ENCODE measurements at places on chromosomes 11 and 22. TPM values are rescaled to one million over a fixed set of nuclear protein-coding genes. Genes with fewer than 3 reads are reported as not detected.

Gene OR10A2
- total RNA-seq: not detected

Gene PDE2A
- 27.3 TPM for total RNA-seq

Gene PLAAT5
- 3.6 TPM for total RNA-seq

DNA sequence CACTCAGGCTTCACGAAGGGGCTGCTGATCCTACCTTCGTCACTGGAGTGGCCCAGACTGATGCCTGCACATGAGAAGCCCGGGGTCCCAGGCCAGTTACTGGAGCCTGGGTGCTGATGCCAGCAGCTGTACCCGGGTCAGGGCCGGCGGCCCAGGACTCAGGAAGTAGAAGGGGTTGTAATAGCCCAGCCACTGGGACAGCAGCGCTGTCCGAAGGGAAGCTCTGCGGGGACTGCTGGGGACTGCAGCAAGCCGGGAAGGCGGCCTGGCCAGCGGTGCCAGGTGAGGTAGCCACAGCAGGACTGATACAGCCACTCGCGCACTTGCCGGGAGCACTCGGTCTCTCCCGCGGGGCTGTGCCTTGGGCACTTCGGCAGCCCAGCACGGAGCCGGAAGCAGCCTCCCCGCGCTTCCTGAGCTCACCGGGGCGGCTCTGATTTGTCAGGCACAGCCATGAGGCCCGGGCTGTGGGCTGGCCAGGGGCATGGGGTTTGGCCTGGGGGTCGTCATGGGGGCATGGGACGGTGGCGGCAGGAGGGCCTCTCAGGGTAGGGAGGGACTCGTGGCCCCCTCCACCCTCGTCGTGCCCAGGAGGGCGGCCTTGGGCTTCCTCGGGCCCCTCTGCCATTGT is 13.9 kb upstream of the OR8K1 start:
- DNase-seq: no peak

GRCh38 chr11:30326114-30326778 is 3.3 kb downstream of the ARL14EP start:
- no peak for DNase-seq

- DNase-seq: no peak
These were observed 194.2 kb upstream of the DDI1 start for GRCh38 chr11:103842191-103842590.

DNA sequence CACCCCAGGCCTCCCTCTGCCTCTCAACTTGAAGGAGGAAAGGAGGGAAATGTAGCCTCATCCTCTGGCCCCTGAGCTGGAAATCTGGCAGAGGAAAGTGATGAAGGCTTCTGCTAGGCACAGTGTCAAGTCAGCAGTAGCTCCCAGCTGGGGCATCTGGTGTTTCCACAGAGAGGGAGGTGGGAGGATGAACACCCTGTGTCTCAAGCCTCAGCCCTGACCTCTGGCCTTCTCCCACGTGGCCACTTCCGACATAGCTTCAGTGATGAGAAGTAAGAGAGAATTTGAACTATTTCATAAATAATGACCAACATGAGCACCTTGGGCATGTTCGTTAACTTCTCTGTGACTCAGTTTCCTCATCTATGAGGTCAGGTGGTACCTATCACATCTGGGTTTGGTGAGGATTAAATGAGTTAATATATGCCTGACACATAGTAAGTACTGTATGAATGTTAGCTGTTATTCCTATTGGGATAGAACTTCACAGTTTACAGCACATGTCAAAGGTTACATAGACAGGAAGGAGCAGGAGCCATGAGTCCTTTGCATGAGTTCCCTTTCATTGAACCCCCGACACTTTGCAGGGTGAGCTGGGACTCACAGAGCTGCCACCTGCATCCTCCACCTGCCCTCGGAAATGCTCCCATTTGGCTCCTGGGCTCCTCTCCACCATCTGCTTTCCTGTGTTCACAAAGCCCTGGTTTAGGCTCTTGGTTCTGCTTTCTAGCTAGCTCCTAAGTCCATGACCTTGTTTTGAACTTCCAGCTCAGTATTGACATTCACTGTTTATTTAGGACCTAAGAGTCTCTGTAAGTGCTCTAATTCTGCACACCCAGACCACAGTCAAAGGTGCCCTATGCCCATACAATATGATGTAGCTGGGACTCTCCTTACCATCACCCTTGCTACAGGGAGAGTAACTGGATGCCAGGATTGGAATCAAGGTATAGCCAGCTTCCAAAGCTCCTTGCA is 61.7 kb downstream of the CSNK2A3 start:
- no peak for DNase-seq

Gene BEST1
- total RNA-seq: 9.6 TPM

DNA sequence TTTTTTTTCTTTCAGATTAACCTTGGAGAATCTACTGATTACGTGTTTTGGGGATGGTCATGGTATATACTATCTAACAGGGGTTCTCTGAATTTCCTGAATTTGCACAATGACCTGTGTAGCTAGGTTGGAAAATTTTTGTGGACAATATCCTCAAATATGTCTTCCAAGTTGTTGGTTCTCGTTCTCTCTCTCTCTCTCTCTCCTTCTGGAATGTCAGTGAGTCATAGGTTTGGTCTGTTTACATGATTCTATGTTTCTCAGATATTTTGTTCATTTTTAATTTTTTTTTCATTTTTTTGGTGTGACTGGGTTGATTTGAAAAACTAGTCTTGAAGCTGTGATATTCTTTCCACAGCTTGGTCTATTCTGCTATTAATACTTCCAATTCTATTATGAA is 604.0 kb upstream of the ANO3 start:
- DNase-seq: no peak

GRCh38 chr22:35454416-35455054 is 54.6 kb downstream of the MCM5 start:
- no peak for DNase-seq

DNA sequence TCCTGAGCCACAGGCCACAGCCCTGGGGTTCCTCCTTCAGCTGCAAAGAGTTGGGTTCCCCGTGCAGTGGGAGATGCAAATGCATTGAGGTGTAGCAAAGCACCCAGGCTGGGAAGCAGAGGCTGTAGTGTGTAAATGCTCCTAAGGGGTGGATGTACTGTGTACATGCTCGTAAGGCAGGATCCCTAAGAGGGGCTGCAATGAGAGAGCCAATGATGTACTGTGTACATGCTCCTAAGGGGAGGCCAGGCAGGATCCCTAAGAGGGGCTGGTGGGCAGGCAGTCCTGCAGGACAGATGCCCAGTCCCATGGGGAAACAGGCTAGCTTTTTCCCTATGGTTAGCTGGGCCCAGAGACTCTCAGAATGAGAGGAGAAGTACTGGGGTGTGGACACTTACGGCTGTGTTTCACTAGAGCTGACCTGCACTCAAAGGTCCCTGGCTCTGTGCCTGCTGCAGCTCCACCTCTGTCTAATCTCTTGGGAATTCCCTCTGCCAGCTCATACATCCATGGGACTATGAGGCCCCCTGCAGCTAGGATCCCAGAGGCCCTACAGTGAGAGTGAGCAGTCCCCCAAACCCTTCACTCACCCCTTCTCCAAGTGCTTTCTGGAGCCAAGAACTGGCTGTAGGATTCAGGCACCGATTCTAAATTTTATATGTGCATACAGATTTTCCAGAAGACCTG is 261.9 kb upstream of the LUZP2 start:
- peak; percentile 72 for DNase-seq

GRCh38 chr11:19493446-19494213 is 219.0 kb upstream of the NAV2 start:
- no peak for DNase-seq

Gene CADM1
- 222 TPM for total RNA-seq

- no peak for DNase-seq
These were observed 6.4 kb downstream of the PPIL2 start for GRCh38 chr22:21672107-21672629.

GRCh38 chr11:26700574-26701235 is 21.2 kb downstream of the SLC5A12 start:
- DNase-seq: no peak

GRCh38 chr22:22618923-22619322 is 25.5 kb upstream of the GGTLC2 start:
- no peak for DNase-seq

DNA sequence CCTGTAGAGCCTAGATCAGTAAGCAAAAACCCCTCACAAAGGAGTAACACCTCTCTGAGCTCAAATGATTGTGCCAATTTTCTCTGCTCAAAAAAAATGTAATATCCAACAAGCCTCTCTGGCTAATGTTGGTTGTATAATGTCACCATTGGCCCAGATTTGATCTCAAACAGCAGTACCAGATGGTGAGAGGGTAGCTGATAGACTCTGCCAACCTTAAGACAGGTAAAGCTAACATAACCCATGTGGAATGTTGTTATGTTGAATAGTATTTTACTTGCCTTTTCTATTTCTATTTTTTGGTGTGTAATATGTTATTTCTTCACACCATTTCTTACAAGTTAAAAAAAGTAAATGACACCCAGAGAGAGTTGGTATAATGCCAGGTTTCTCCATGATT is 166.7 kb upstream of the GUCY1A2 start:
- DNase-seq: no peak

DNA sequence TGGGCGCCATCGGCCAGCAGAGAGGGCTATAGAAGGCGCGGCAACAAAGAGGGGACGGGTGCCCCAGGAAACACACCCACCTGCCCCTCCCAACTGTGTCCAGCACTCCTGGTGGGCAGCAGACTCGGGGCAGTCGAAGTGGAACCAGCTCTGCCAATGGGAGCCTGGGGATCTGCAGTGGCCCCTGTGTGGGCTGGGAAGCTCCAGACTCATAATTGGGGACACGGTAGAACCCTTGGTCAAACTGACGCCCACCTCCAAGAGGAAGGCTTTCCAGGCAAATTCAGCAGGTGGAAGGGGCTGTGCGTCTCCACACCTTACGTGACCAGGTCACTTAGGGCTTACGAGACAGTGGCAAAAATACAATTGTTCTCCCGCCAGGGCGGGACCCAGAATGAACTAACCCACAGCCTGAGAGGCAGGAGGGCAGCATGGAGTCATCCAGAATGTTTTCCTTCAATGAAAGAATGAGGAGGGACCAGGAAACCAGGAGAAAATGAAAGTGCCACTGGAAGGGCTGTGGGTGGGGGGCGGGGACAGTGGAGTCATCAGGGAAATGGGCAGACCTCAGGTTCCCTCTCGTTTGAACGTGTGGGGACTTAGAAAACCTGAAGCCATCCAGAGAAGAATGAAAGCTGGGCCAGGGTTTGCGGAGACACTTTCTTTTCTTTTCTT is 53.2 kb upstream of the SHANK2 start:
- DNase-seq: peak; percentile 36

- DNase-seq: no peak
These were observed 50.5 kb downstream of the MAPK1 start for GRCh38 chr22:21816787-21817496.

Gene BAIAP2L2
- 0.29 TPM for total RNA-seq

Gene RASSF10
- 4.8 TPM for total RNA-seq

GRCh38 chr11:34492806-34493414 is 20.7 kb downstream of the ELF5 start:
- DNase-seq: no peak

GRCh38 chr11:69542314-69543168 is 61.1 kb downstream of the LINC01488 start:
- peak; percentile 52 for DNase-seq

Gene ARHGAP20
- 6.6 TPM for total RNA-seq

GRCh38 chr11:106644824-106645223 is 373.5 kb downstream of the GUCY1A2 start:
- no peak for DNase-seq

GRCh38 chr22:27531782-27532530 is 269.6 kb downstream of the MN1 start:
- no peak for DNase-seq

Gene FOLR1
- 163 TPM for total RNA-seq

- no peak for DNase-seq
These were observed 83.6 kb upstream of the ZBED5 start for GRCh38 chr11:10941414-10941813.

GRCh38 chr11:83093634-83094033 is 21.9 kb upstream of the RAB30 start:
- DNase-seq: no peak

GRCh38 chr11:123757976-123758375 is 3.7 kb upstream of the OR6X1 start:
- no peak for DNase-seq

DNA sequence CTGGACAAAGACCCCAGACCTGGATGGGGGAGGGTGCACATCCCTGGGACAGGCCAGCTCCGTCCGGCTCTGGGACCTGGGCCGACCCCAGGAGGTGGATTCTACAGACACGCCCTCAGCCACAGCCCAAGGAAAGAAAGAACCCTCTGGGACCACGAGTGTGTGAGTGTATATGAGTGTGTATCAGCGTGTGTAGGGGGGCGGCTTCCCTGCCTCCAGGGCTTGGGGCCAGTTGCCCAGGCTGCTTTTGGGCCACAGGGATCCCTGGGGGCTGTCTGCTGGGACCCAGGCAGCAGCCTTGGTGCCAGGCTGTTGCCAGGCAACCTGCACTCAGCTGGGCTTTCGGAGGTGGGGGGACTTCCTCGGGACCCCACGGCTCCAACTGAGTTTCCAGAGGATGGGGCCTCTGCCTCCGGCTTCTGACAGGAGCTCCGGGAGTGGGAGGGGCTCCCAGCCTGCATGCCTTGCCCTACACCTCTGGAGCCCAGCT is 8.9 kb downstream of the DUSP8 start:
- no peak for DNase-seq

Gene OR52I1
- total RNA-seq: not detected

DNA sequence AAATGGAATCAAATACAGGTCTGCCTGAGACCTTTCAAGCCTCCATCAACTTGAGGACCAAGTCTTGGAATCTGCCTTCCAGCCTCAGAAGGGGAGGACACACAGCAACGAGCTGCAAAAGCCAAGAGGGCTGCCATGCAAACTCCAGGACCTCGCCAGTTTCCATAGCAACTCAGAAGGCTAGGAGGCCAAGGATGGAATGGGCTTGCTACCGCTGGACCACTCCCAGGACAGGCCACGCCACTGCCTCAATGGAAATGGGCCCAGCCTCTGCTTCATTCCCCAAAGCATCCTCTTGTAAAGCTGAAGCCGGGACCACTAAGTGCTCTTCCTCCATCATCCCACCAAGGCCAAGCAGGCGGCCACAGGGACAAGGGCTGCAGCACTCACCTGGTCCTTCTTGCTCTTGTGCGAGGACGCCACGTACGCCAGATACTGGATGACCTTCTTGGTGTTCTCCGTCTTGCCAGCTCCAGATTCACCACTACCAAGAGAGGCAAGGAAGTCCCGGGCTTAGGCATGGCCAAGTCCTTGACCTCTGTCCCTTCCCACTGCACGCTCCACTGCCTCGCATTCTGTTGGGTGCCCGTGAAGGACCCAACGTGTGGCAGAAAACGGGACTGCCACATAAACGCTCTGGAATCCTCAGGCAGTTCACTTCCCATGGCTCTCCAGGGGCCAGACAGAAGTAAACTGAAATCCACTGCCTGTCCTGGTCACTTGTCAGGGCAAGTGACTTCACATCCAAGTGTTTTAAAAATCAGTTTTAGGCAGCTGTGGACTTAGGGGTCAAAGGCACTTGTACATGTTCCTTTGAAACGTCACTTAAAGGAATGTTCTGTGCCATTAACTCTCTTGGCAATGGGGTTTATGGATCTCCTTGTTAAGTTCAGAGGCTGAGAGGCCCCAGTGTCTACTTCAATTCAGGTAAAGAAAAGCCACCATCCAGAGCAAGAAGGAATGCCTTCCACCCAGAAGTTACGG is 61.3 kb downstream of the MYH9 start:
- DNase-seq: no peak

Gene RBMXL2
- total RNA-seq: not detected

Gene VSIG10L2
- not detected for total RNA-seq

- no peak for DNase-seq
These were observed 85.2 kb downstream of the RELT start for GRCh38 chr11:73461335-73461840.

Gene SLC37A4
- total RNA-seq: 19.3 TPM
